ENCODE measurements at places on chromosomes 1 and 21. TPM values are rescaled to one million over a fixed set of nuclear protein-coding genes. Genes with fewer than 3 reads are reported as not detected.

DNA sequence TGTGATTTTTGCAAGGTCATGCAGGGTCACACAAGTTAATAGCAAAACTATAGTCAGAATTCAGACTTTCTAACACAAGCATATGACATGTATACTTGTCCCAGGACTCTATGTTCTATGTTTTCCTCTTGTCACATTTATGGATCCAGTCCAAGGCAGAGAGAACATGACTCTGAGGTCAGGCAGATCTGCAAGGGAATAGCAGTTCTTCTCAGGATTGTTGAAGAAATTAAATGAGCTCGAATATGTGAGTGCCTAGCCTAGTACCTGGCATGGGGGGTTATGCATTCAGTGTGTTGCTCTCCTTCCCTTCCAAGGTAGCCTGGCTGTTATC is 9.5 kb upstream of the RPTN start:
- DNase-seq, result no peak

- DNase-seq, result no peak
These were observed 20.1 kb upstream of the MACF1 start for GRCh38 chr1:39184354-39184818.

GRCh38 chr21:28132713-28133112 is 860.0 kb downstream of the LTN1 start:
- DNase-seq, result no peak

Gene ITLN1
- 2.0 TPM for total RNA-seq

Data from ovary (tissue), 10 donors.